Muscle of back (tissue), 13 donors: ENCODE measurements at places on chromosomes 7 and 10.
A peak's percentile ranks its signal among the peaks of the same experiment; 100 is the strongest.

DNA sequence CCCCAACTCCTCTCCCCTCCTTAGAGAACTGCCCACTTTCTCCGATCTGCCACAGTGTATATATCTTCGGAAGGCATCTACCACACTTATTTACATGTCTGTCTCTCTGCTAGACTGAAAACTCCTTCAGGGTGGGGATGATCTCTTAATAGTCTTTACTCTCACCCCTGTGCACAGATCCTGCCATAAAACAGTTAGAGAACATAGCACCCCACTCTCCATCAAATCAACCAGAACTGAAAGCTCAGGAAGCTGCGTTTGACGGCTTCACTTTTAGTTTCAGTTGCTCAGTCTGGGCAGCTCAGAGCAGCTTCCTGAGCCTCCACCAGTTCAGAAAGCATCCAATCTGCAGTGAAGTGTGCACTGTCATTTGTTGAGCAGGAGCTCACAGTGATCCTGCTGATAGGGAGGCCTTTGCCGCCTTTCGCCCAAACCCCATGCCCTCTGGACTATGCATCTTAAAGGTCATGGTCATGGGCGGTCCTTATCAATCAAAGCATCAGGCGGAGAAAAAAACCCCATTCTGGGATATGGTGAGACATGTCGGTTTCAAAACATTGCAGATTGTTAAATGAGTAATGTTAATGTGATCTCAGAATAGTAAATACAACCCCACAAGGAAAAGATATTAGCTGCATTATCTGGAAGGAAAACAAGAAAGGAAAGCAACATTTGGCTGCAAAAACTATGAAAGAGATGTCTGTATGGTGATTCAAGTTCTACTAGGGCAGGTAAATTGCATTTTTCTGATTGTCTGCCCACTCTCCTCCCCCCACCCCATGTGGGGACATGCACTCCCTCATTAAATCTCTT lies 167.1 kb upstream of the ADO start:
- no peak for DNase-seq

- DNase-seq: no peak
These were observed 166.8 kb upstream of the TBX20 start for GRCh38 chr7:35420656-35421055.

DNA sequence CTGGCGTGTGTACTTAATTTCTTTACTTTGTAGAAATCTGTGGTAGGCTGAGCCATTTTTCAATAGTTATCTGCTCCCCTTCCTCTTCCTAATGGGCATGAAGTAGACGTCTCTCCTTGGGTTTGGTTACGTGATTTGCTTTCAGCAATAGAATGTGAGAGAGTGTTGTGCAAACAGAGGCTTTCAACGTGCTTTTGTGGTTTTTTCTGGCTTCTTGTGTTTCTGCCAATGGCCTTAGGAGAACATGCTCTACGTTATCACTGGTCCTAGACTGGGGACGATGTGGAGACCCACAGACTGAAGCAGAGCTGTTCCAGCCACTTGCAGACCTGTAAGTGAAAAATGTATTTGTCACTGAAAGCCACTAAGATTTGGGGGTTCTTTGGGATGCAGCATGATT lies 107.2 kb upstream of the NPTX2 start:
- no peak for DNase-seq

GRCh38 chr7:20835111-20835750 lies 48.5 kb upstream of the SP8 start:
- DNase-seq: no peak

- peak; percentile 32 for DNase-seq
These were observed 5.8 kb downstream of the IFIT1 start for GRCh38 chr10:89398003-89398749.

GRCh38 chr7:6656413-6656812 lies 19.3 kb downstream of the ZNF316 start:
- DNase-seq: no peak

GRCh38 chr7:12328888-12329770 lies 74.5 kb downstream of the VWDE start:
- DNase-seq: no peak

DNA sequence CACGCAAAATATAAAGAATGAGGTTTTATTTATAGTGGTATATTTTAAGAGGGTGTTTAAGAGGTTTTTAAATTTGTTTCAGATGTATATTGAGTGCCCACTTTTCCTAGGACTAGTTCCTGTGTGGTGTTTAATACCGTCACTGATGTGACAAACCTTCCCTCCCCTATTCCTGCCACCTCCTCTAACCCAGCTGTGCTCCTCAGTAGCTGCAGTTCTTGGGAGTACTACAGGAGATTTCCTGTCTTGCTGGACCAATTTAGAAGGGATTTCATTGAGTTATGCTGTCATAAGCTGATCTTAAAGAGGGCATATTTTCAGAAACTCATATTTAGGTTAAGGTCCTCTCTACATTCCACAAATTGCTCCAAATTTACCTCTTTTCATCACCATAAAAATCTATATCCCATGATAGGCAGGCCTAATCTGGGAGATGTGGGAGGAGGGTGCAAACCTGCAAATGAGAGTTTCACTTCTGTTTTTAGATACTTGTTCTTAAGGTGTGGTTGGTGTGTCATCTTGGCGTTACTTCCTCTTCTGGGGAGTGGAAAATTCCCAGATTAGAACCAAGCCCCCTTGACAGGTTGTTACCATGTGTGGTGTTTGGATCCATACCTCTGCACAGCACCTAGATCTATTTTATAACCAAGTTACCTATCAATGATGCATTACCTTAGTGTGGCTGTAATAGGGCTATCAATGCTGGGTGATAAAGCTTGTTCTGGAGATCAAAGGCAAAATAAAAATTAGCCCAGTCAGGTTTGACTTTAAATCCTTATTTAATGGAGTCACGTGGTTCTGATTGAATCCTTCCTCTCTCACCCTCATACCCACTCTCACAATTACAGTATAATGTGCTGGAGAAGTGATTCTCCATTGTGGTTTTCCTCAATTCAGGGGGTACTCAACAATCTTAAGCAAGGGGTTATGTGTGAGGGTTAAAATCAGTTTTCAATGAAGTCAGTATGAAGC lies 141.1 kb downstream of the CDK14 start:
- no peak for DNase-seq

DNA sequence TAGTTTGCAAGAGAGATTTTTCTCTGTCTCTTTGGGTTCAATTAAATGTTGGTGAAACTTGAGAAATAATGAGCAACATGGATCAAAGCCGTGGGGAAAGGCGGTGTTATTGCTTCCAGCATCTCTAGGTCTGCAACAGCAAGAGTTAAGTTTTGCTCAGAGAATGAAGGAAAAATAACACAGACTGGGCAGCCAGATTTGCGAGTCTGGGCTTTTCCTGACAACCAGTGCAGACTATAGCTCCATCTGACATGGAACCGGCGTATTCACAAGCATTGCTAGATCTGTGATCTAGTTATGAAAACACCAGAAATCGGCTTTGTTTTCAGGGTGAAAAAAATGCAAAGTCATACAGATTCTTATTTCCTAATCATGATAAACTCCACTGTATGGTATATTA lies 110.4 kb downstream of the CAMK1D start:
- no peak for DNase-seq

GRCh38 chr10:14003517-14004184 lies 327.1 kb downstream of the FRMD4A start:
- DNase-seq: no peak

DNA sequence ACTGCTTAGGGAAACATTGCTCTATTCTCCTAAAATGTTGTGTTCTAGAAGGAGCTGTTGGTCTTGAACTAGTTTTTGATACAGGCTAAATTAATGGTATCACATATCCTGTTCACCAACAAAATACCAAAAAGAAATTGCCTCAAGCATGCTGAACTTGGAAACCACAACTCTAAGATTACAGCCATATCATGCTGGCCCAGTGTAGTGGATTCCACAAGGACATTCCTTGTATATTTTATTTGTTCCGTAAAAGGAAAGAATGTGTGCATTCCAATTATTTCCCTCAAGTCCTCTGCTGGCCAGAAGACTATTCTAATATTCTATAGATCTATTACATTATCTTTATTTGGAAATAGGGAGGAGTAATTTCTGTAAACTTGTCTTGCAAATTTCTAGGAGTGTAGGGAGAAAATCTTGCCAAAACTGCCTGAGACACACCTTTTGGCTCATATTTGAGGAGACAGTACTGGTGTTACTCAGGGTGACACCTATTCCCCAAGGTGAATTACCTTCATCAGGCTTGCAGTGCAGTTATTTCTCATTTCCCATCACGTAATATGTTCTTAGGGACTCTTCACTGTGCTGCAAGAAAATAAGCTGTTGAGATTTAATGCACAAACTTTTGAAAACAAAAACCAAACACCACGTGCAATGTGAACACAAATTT lies 1.9 kb upstream of the NEBL start:
- peak; percentile 63 for DNase-seq

- DNase-seq: no peak
These were observed 22.5 kb upstream of the WASL start for GRCh38 chr7:123771256-123771655.

DNA sequence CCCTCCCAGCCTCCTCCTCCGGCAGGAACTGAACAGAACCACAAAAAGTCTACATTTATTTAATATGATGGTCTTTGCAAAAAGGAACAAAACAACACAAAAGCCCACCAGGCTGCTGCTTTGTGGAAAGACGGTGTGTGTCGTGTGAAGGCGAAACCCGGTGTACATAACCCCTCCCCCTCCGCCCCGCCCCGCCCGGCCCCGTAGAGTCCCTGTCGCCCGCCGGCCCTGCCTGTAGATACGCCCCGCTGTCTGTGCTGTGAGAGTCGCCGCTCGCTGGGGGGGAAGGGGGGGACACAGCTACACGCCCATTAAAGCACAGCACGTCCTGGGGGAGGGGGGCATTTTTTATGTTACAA lies 83.3 kb downstream of the PAX2 start:
- no peak for DNase-seq

DNA sequence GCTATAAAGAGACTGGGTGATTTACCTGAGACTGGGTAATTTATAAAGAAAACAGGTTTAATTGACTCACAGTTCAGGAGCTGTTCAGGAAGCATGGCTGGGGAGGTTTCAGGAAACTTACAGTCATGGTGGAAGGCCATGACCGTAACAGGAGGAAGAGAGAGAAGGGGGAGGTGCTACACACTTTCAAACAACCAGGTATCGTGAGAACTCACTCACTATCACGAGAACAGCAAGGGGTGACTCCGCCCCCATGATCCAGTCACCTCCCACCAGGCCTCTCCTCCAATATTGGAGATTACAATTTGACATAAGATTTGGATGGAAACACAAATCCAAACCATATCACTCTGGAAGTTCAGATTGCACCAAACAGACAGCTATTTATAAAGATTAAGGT lies 59.8 kb upstream of the ARHGAP21 start:
- DNase-seq: no peak

GRCh38 chr10:88886557-88886956 lies 6.5 kb downstream of the STAMBPL1 start:
- no peak for DNase-seq

DNA sequence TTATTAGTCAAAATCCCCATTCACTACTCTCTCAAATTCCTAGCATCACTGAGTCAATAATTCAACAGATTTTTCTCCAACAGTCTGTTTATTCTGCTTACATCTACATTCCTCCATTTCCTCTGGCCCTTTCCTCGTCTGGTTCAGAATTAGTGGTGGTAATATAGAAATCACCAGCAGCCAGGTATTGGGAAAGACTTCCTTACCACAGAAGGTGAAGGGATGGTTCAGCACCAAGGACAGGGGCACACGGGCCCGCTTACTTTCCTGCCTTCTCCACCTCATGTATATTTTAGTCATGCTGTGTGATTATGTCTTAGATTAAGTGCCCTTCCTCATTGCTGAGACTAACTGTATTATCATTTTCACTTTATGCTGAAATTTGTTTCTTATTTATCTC lies 70.4 kb upstream of the APBB1IP start:
- DNase-seq: peak; percentile 6

DNA sequence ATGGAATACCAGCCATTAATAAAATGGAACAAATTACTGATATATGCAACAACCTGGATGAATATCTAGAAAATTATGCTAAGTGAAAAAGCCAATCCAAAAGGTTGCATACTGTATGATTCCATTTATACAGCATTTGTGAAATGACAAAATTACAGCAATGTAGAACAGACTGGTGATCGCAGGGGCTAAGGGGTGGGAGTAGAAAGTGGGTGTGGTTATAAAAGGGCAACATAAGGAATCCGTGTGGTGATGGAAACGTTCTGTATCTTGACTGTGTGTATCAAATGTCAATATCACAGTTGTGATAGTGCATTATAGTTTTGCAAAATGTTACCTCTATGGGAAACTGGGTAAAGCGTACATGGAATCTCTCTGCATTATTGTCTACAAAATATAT lies 15.0 kb downstream of the CEP41 start:
- no peak for DNase-seq

DNA sequence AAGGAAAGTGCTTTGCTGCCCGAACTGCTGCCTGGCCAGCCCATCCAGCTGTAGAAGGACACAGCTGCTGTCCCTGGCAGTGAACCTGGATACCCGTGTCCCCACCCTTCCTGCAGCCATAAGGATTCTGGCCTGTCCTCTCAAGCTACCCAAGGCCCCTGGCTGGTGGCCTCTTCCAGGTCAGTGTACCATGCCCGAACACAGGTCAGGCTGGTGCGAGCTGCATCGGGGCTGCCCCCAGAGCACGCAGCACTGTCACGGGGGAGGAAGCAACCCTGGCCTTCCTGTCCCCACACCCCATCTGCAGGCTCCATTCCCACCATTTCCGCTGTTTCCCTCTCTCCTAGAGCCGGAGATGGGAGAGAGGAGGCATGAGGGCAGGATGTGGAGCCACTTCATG lies 30.5 kb upstream of the PWWP2B start:
- no peak for DNase-seq

GRCh38 chr7:28433699-28434219 lies 21.4 kb downstream of the CREB5 start:
- DNase-seq: no peak

DNA sequence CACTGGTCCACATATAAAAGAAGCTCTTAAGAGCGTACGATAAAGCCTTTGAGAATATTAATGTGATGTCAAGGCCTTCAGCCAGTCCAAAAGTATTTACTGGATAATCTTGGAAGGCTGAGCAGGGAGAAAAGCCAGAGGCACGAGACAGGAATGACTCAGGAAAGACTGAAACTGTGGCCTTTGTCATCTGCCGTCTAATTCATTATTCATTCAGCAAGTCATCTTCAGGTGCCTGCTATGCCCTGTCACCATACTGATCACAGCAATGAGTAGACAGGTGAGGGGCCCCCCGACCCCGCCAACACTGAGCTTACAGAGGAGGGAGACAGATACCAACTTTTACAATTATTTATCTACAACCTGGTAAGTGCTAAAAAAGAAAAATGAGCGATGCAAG lies 78.9 kb downstream of the VOPP1 start:
- DNase-seq: no peak

DNA sequence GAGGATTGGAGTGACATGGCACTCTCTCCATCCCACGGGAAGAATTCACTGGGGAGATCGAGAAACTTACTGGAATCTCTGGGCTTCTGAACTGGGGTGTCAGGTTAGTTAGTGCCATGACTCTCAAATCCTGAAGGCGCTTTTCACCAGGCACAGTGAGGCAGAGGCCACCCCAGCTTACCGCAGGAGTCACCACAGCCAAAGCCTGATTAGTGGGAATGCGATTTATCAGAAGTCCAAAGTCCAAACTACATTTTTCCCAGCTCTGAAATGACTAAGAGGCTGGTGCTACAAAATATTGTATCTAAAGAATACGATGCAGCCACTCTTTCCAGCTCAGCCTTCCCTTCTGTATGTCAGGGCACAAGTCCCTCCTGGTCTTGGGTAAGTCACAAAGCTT lies 334.8 kb upstream of the SHH start:
- DNase-seq: no peak

- DNase-seq: no peak
These were observed 136.9 kb downstream of the MBL2 start for GRCh38 chr10:52635651-52636050.
